ENCODE measurements at places on chromosomes 12 and 14.

- no peak overlapping the region for H3K27ac ChIP-seq
- DNase-seq: no peak
- no peaks in the 10 kb centered on the region for H3K4me1 ChIP-seq
- no peak overlapping the region for H3K4me3 ChIP-seq
These were observed 16.4 kb downstream of the NAV3 start for GRCh38 chr12:77847060-77847541.

DNA sequence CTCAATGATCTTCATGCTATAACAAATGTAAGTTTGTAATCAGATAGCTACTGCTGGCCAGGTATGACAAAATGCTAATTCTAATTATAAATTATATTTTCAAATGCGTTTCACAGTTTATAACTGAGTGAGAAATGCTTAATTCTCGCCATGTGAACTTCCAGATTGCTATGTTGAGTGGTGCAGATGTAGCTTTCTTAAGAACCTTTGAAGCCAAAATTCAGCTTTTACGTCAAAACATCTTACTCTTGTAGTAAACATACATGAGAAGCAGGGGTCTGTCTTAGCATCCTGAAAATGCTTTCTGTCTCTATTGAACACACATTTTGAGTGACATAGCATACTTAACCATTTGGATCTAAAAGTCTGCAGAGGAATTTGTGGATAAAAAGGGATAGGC lies 176.5 kb upstream of the PRICKLE1 start:
- H3K4me1 ChIP-seq: no peaks in the 10 kb centered on the region
- no peaks in the 10 kb centered on the region for H3K27me3 ChIP-seq
- DNase-seq: no peak

DNA sequence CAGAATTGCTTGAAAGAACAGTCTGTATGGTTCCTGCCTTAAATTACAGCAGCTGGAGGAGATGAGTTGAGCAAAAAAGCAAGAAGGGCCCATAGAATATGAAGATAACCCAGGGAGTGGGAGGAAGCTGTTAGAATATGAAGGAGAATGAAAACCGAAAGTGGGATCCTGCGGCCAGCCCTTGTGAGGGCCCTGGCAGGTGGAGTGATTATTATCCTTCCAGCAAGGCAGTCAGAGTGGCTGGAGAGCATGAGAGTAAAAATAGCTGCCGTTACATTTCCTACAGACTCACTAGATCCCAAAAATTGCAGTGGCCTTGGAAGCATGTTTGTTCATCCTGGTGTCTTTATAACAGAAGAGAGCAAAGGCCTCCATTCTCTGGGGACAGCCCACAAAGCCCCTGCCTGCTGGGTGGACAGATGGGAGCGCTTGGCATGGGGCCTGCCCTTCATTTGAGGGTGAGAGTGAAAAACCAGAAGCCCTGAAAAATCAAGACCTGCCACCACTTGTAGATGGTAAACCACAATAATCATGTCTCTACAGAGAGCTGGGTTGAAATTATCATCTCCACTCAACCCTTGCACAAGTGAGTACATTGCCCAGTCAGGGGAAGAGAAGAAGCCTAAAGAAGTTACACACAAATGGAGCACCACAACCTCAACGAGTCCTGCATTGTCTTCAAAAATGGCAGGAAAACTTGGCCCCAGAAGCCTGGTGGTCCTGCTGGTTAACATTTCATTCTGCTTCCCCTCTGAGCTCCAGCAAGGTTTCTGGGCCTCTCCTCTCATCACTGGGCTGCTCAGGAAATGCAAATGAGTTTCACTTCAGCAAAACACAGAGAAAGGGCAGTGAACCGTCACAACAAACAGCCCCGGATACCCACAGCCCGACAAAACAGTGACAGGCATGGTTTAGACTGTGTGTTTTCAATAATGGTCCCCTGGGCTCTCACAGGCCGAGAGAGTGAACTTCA lies 20.5 kb downstream of the ZDHHC22 start:
- peaks cover 20% of the 10 kb centered on the region for H3K36me3 ChIP-seq
- DNase-seq: peak; percentile 59
- H3K4me1 ChIP-seq: peaks cover 94% of the 10 kb centered on the region

DNA sequence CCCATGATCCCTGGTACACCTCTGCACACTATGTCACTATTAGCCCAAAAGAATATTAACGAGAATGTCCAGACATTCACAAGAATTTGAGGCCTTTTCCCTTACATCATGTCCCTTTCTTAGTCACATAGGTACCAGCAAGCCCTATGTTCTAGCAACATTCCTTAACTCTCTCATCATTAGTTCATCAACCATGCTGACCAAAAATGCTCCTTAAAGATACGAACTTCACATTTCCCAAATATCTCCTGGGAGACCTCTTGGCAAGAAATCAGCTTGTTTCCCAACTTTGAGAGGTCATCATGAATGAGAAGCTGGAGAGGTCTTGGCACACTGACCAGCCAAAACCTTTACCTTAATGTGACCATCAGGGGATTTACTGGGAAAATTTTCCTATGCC lies 4.6 kb downstream of the SALL2 start:
- H3K4me3 ChIP-seq: no peak overlapping the region
- H3K36me3 ChIP-seq: no peaks in the 10 kb centered on the region
- DNase-seq: no peak

DNA sequence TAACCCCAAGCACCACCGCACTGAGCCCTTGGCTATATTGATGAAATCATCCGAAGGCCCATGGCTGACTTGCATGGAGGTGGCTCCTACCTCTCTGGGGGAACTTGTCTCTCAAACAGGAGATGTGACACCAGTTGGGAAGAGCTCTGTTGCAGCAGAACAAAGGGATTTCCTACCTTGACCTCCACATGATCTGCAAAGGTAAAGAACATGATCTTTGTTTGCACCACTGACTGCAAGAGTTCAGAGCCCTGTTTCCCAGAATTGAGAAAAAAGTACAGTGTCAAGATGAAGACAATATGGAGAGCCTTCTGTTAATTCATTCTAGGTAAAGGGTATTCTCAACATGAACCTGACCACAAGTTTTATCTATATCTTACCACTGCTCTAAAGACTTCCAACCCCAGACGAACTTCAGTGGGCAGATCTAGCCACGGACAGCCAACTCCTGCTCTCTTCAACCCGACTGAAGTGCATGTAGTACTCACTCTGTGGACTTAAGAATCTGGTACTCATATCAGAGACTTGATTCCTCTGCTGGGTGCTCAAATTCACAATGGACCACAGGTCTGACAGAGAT lies 32.1 kb downstream of the ZFYVE26 start:
- H3K27ac ChIP-seq: no peak overlapping the region
- H3K4me3 ChIP-seq: no peak overlapping the region
- no peaks in the 10 kb centered on the region for H3K4me1 ChIP-seq
- no peak for DNase-seq
- peaks cover 100% of the 10 kb centered on the region for H3K36me3 ChIP-seq

DNA sequence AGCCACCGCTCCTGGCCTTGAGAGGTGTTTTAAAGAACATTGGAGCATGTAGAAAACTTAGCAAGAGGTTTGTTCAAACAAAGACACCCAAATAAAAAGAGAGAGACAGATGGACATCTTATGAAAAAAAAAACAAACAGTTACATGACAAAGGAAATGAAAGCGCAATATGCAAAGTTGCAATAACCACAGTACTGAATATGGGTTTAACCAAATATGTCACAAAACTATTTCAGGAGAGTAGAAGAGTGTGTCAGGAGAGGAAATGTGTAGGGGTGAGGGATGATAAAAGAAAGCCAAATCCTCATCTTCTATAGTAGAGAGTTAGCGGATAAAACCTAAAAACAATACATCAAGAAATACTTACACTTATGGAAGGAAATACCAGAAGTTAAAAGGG lies 98.4 kb downstream of the GTF2A1 start:
- no peak overlapping the region for H3K27ac ChIP-seq
- no peaks in the 10 kb centered on the region for H3K27me3 ChIP-seq
- no peak for DNase-seq

DNA sequence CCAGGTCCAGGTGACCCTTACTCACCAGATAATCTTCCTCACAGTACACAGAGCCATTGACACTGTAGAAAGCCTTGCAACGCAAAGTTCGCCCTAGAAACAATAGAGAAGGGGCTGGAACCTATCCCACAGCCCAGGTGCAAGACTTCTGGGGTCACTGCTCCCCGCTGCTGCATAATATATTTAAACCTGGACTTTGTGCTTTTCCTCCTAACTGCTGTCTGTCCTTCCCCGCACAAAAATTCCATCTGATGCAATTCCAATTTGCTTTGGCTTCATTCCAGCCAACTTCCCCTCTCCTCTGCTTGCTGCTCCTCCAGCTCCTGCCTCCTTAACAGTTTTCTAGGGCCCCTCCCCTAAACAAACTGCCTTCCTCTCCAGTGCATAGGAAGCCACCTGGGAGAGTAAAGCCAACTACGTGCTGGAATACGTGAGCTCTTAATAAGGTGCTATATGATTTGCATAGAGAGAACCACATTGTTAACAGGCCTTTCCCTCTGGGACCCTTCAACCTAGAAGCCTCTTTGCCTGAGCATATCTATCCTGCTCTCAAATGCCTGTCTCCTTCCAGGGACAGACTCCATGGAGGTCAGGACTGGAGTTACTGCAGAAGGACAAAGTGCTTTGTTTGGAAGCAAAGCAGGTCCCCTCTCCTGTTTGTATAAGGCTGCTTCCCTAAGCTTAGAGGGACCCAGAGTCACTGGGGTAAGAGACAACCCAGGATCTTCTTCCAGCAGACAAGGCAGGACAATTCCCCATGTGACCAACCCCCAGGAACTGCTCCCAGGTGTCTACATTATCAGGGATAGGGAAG lies 5.5 kb downstream of the AJUBA start:
- no peaks in the 10 kb centered on the region for H3K36me3 ChIP-seq
- no peak overlapping the region for H3K4me3 ChIP-seq
- H3K27ac ChIP-seq: no peak overlapping the region
- peaks cover 12% of the 10 kb centered on the region for H3K4me1 ChIP-seq
- peaks cover 15% of the 10 kb centered on the region for H3K27me3 ChIP-seq

GRCh38 chr14:103871596-103872480 lies 24.5 kb upstream of the PPP1R13B start:
- no peaks in the 10 kb centered on the region for H3K36me3 ChIP-seq
- peak overlapping the region; percentile 63 for H3K27ac ChIP-seq
- peaks cover 2% of the 10 kb centered on the region for H3K27me3 ChIP-seq
- peaks cover 9% of the 10 kb centered on the region for H3K4me1 ChIP-seq
- peak overlapping the region; percentile 86 for H3K4me3 ChIP-seq

- no peak overlapping the region for H3K4me3 ChIP-seq
- H3K27me3 ChIP-seq: no peaks in the 10 kb centered on the region
- H3K36me3 ChIP-seq: no peaks in the 10 kb centered on the region
- no peak for DNase-seq
- H3K27ac ChIP-seq: no peak overlapping the region
These were observed 55.0 kb downstream of the PAX9 start for GRCh38 chr14:36716614-36717184.

GRCh38 chr12:112599871-112600270 lies 181.1 kb downstream of the PTPN11 start:
- DNase-seq: no peak
- H3K36me3 ChIP-seq: no peaks in the 10 kb centered on the region
- no peak overlapping the region for H3K4me3 ChIP-seq
- H3K27ac ChIP-seq: no peak overlapping the region
- H3K4me1 ChIP-seq: no peaks in the 10 kb centered on the region

DNA sequence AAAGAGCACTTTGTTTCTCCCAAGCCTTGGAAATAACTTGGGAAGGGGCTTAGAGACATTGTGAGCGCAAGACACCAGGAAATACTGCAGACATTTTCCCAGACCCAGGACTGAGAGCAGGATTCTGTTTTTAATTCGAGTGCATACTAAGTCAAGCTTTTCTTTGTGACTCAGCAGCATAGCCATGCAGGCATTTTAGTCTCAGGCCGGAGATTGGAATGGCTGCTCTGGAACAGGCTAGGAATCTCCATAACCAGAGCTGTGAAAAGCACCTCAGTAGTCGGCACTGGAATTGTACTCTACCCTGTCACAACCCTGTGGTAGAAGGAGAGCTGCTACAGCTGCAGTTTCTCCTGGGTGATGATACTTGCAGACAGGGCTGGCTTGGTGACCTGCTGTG lies 28.9 kb upstream of the GARIN6 start:
- H3K4me1 ChIP-seq: no peaks in the 10 kb centered on the region
- DNase-seq: no peak
- H3K36me3 ChIP-seq: no peaks in the 10 kb centered on the region
- H3K4me3 ChIP-seq: no peak overlapping the region

- H3K27me3 ChIP-seq: no peaks in the 10 kb centered on the region
- no peaks in the 10 kb centered on the region for H3K36me3 ChIP-seq
- no peak overlapping the region for H3K27ac ChIP-seq
- no peak overlapping the region for H3K4me3 ChIP-seq
- no peak for DNase-seq
These were observed 127.7 kb downstream of the SLC16A7 start for GRCh38 chr12:59723520-59723919.

- no peak overlapping the region for H3K4me3 ChIP-seq
- H3K36me3 ChIP-seq: no peaks in the 10 kb centered on the region
- no peak for DNase-seq
- no peak overlapping the region for H3K27ac ChIP-seq
- H3K27me3 ChIP-seq: peaks cover 5% of the 10 kb centered on the region
These were observed 66.3 kb downstream of the OTX2 start for GRCh38 chr14:56744016-56744415.

DNA sequence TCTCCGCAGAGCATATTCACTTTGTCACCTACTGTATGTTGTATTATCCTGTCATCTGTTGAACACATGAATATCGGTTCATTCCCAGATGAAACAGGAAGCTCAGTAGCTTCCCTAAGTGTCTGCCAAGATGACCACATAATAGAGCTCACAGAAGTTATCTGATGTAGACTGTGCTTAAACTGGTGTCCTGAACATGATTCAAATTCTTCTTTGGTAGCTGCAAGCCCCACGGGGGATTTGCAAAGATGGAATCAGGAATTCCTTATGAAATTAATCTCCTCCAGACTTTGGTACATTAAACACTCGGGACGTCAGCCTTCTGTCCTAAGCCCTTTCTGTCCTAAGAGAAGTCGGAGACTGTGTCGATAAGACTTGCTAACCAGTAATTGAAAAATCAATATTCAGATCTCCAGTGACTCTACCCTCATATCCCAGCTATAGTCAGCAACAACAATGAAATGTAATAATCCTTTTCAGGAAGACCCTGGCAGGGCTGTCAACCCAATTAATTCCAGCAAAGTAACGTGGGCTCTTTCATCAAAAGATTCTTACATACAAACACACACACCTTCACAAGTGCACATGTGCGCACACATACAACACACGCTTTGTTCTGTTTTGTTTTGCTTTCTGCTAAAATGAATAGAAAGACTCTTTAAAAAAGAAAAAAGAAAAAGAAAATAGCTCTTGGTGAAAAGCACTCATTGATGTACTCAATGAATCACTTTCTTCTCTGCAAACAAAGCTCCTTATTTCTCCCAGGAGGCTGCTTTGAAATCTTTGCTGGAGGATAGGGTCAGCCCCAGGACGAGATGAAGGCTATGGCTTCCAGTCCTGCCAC lies 127.2 kb downstream of the RIMBP2 start:
- no peak for DNase-seq
- H3K27me3 ChIP-seq: no peaks in the 10 kb centered on the region
- H3K4me1 ChIP-seq: no peaks in the 10 kb centered on the region
- no peaks in the 10 kb centered on the region for H3K36me3 ChIP-seq
- no peak overlapping the region for H3K4me3 ChIP-seq

- no peaks in the 10 kb centered on the region for H3K36me3 ChIP-seq
- DNase-seq: no peak
- peaks cover 17% of the 10 kb centered on the region for H3K27me3 ChIP-seq
- H3K4me3 ChIP-seq: no peak overlapping the region
- H3K27ac ChIP-seq: no peak overlapping the region
- no peaks in the 10 kb centered on the region for H3K4me1 ChIP-seq
These were observed 46.4 kb downstream of the EMP1 start for GRCh38 chr12:13242936-13243335.

All from activated B cell treated with CpG ODN at 0.5 μM for 24 hours (primary cell).